ENCODE measurements at places on chromosomes 13 and 19.

DNA sequence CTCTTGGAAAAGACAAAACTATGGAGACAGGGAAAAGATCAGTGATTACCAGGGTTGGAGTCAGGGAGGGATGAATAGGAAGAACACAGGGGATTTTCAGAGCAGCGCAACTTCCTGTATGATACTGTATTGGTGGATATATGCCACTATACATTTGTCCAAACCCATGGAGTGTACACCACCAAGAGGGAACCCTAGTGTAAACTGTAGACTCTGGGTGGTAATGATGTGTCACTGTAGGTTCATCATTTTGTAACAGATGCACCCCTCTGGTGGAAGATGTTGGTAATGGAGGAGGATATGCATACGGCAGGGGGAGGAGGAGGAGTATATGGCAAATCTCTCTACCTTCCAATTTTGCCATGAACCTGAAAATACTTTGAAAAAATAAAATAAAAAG is 68.1 kb downstream of the UFM1 start:
- DNase-seq: no peak

- DNase-seq: no peak
Observed at GRCh38 chr13:110499621-110500281, 61.8 kb downstream of the RAB20 start.

DNA sequence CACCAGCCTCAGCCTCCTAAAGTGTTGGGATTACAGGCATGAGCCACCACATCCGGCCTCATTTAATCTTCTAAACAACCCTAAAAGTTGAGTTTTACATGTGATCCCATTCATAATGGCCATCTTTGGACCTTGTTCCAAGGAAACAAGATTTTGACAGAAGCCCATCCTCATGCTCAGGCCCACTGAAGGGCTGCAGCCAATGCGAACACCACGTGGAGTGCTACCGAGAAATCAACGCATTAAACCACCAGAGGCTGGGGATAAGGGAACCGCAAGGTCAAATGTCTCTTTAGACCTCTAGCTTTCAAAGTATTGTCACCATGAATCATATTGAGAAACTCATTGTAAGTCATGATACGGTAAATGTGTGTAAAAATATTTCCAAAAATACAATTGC is 49.4 kb upstream of the DOCK9 start:
- no peak for DNase-seq

GRCh38 chr19:33259539-33259938 is 33.9 kb upstream of the SLC7A10 start:
- DNase-seq: no peak

- DNase-seq: no peak
Observed at GRCh38 chr19:14762111-14762510, 16.2 kb downstream of the ADGRE2 start.

DNA sequence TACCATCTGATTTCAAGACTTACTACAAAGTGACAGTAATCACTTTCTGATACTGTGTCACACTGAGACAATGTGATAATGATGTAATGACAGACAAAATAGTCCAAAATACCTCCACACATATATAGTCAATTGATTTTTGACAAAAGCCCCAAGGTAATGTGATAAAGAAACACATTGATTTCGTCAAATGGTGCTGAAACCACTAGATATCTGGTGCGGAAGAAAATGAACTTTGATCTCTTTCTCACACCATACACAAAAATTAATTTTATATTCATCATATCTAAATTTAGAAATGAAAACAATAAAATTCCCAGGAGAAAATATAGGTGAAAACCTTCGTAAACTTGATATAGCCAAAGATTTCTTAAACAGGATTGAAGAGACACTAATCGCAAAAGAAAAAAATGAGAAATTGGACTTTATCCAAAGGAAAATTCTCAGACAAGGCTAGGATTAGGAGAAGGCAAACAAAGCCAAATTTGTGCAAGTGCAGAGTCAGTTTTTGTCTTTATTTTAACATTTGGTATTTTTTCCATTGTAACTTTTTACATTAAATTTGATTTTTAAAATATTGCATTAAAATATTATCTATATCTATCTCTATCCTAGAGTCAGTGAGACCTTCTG is 739.9 kb downstream of the DIAPH3 start:
- no peak for DNase-seq

DNA sequence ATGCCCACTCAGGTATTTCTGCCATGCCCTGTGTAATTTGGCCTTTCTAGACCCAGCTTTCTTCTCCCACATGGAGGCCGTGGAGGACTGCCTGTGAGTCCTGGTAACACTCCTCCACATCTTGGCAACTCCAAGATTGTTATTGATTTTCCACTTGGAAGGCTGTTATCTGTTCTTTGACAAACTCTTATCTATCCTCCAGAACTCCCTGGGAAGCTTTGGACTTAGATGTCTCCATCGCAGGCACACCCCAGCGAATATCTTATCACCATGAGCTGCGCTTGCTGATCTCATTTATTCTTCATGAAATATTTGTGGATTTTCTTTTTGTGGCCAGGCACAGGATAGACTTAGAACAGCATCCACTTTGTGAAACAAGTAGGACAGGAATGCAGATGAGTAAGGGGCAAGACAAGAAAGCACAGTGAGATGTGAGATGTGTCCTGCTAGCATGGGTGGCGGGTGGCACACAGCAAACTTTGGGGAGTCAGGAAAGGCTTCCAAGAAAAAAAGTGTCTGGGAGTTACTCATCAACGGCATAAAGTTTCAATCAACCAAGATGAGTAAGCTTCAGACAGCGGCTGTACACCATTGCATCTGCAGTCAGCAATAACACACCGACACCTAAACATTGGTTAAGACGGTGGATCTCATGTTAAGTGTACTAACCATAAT is 84.5 kb upstream of the IRS2 start:
- DNase-seq: no peak

- DNase-seq: no peak
Observed at GRCh38 chr19:2242092-2242537, 5.5 kb downstream of the SF3A2 start.

- no peak for DNase-seq
Observed at GRCh38 chr13:26882731-26883130, 122.1 kb upstream of the GPR12 start.

DNA sequence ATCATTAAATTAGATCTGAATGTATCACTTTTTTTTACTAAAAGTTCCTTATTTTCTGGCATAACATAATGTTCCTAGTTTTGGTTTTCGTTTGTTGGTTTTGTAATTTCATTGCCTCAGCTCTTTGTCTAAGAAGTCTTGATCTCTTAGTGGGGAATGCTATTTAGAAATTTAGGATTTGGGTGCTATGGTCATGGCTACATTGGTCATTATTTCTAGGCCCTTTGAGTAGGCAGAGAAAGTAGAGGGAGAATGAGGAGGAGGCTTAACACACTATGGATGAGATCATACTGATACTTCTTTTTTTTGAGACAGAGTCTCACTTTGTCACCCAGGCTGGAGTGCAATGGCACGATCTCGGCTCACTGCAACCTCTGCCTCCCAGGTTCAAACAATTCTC is 41.8 kb downstream of the PIBF1 start:
- no peak for DNase-seq

DNA sequence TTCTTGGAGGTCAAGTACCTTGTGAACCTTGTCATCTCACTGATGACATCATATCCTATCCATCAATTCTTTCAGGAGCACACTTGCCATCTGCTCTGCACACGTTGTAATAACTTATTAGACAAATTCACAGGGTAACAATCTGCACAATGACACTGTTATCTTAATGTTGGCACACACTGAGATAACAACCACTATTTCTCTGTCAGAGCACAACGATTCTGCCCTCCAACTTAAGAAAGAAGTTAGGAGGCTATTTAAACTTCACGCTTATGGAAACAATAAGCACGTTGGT is 351.3 kb downstream of the DACH1 start:
- no peak for DNase-seq

GRCh38 chr13:99377641-99378040 is 70.4 kb upstream of the GPR183 start:
- no peak for DNase-seq

GRCh38 chr13:107376341-107377125 is 808.6 kb upstream of the ARGLU1 start:
- DNase-seq: no peak

All from GM12864 (cell line).